Activated T-helper 1 cell treated with anti-CD3 and anti-CD28 coated beads, Interleukin-12 subunit alpha, Interleukin-12 subunit beta, Interleukin-2, Interleukin-4 antibody, amounts not matched to agents 30 ng/mL and 10 ng/mL and 1 ng/mL, durations not matched to agents 14 hours and 24 hours and 36 hours (primary cell): ENCODE measurements at places on chromosomes 5 and 9. TPM values are rescaled to one million over a fixed set of nuclear protein-coding genes. Genes with fewer than 3 reads are reported as not detected.

The PDLIM4 gene
- total RNA-seq = 1.4 and 2.0 TPM in 2 replicates

DNA sequence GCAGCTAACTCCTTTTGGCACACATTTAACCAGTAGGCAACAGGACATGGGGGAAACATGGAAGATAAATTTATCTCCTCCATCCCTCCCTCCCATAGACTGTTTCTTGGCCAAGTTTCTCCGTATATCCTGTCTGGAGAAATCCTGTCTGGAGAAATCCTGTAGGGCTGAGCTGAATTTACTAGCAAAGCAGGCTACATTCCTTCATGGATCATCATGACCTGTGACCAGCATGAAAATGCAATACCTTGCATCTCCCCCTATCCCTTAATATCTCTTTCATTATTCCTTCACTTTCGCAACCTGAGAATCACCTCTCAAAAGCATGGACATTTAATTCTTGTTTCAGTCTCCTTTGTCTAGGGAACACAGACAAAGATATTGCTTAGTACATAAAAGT lies 379.1 kb downstream of the PSAT1 start:
- no peak overlapping the region for H3K4me3 ChIP-seq
- H3K27ac ChIP-seq = no peak overlapping the region
- H3K27me3 ChIP-seq = no peaks in the 10 kb centered on the region
- H3K36me3 ChIP-seq = no peaks in the 10 kb centered on the region
- no peak for DNase-seq
- H3K4me1 ChIP-seq = no peaks in the 10 kb centered on the region

GRCh38 chr5:138840103-138840502 lies 35.0 kb downstream of the LRRTM2 start:
- H3K4me3 ChIP-seq = no peak overlapping the region
- H3K27ac ChIP-seq = no peak overlapping the region
- H3K36me3 ChIP-seq = no peaks in the 10 kb centered on the region
- H3K27me3 ChIP-seq = peaks cover 4% of the 10 kb centered on the region
- no peak for DNase-seq
- no peaks in the 10 kb centered on the region for H3K4me1 ChIP-seq

DNA sequence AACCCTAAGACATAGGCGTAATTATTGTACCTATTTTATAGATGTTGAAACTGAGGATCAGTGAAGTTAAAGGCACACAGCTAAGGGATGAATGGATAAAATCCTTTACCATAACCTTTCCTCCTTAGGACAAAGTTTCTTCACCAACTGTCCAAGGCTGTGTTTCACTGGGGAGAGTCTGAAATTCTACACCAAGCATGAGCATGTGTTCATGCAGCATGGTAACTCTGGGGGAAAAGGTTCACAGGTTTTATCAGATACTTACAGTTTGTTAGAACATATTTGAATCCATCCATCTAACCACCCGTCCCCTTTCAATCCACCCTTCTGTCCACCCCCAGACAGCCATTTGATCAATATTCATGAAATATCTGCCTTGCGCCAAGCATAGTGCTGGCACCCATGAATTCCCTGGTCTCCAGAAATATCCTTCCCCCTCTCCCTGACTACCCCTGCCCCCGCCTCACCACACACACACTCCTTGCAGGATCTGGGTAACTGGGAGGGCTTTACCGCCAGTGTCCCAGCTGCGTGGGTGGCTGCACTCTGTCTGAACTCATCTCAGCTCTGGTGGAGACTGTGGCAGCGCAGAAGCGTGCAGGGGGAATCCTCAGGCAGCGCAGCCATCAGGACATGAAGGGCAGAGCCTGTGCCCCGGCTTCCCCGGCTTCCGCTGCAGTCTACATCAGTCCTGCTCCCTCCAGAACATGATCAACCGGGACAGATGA lies 6.3 kb upstream of the KCNIP1 start:
- no peak for DNase-seq
- H3K27me3 ChIP-seq = peaks cover 20% of the 10 kb centered on the region
- H3K4me1 ChIP-seq = no peaks in the 10 kb centered on the region
- no peak overlapping the region for H3K27ac ChIP-seq
- H3K36me3 ChIP-seq = no peaks in the 10 kb centered on the region

DNA sequence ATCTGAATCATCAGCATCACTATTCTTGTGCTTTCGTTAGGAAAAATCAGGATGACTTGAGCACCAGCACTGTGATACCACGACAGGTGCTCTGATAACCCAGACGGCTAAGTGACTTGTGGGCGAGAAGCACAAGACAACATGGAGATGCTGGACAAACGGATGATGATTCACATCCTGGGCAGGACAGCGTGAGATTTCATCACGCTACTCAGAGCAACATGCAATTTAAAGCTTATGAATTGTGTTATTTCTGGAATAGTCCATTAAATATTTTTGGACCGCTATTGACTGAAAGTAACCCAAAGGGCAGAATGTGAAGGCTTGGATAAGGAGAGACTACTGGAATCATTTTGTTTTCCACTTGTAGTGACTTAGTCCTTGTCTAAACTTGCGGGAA lies 114.8 kb upstream of the DAPK1 start:
- H3K4me1 ChIP-seq = no peaks in the 10 kb centered on the region
- no peak for DNase-seq
- no peaks in the 10 kb centered on the region for H3K36me3 ChIP-seq
- no peak overlapping the region for H3K27ac ChIP-seq

GRCh38 chr9:38079461-38080031 lies 10.5 kb upstream of the SHB start:
- no peak for DNase-seq
- H3K27me3 ChIP-seq = peaks cover 3% of the 10 kb centered on the region
- no peaks in the 10 kb centered on the region for H3K4me1 ChIP-seq
- no peak overlapping the region for H3K27ac ChIP-seq
- no peaks in the 10 kb centered on the region for H3K36me3 ChIP-seq
- no peak overlapping the region for H3K4me3 ChIP-seq
